ENCODE measurements at places on chromosomes 3 and 15.
A peak's percentile ranks its signal among the peaks of the same experiment; 100 is the strongest.

- DNase-seq, result no peak
These were observed 61.4 kb downstream of the CHRNA7 start for GRCh38 chr15:32091505-32092380.

DNA sequence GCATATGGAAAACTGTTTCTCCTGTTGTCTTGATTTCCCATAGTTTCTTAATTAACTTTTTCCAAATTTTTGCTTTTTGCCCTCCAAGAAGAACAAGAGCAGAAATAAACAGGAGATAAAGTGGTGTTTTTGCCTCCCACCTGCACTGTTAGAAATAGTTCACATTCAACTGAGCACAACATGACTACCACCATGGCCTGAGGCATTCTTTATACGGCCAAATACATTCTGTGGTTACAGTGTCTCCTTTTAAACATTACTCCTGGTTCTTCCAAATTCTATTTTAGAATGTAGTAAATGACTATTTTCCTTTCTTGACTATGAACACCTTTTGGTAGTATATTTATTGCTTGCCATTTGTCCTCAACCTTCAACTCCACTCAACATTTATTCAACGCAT lies 98.5 kb downstream of the LARS2 start:
- DNase-seq, result no peak

GRCh38 chr3:21955406-21955805 lies 204.4 kb upstream of the ZNF385D start:
- no peak for DNase-seq

- no peak for DNase-seq
These were observed 49.8 kb downstream of the TCF12 start for GRCh38 chr15:56968256-56968655.

DNA sequence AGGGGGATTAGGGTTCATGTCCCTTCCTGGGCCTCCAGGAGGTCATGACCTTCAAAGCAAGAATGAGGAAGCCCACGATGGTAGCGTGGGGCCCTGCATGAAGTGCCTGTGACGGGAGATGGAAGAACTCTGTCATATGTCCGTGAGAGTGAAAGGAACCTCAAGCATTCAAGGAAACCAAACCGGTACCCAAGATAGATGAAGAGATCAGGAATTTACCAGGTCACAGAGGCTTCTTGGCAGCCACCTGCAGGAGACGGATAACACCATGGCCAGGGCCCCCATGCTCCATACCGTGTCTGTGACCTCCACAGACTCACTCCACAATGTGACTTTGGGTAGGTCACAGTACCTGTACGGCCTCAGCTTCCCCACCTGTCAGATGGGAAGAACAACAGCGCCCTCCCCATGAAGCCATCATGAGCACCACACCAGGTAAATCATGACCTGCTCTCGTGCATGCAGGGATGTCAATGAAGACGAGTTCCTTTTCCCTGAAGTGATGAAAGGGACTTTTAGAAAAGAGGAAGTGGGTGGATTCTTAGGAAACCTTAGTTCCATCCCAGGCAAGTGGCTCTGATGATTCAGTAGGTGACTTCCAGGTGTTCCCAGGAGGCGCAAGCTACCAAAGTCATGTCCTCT lies 23.3 kb upstream of the CYP11A1 start:
- DNase-seq, result no peak

- peak; percentile 79 for DNase-seq
These were observed 4.3 kb upstream of the LSMEM2 start for GRCh38 chr3:50274371-50275104.

GRCh38 chr15:84755736-84756527 lies 7.5 kb downstream of the ZNF592 start:
- no peak for DNase-seq

GRCh38 chr3:105979961-105980360 lies 111.1 kb upstream of the CBLB start:
- DNase-seq, result no peak

- DNase-seq, result no peak
These were observed 52.5 kb upstream of the CORO2B start for GRCh38 chr15:68526269-68526668.

- DNase-seq, result no peak
These were observed 26.2 kb downstream of the AAGAB start for GRCh38 chr15:67228286-67228685.

DNA sequence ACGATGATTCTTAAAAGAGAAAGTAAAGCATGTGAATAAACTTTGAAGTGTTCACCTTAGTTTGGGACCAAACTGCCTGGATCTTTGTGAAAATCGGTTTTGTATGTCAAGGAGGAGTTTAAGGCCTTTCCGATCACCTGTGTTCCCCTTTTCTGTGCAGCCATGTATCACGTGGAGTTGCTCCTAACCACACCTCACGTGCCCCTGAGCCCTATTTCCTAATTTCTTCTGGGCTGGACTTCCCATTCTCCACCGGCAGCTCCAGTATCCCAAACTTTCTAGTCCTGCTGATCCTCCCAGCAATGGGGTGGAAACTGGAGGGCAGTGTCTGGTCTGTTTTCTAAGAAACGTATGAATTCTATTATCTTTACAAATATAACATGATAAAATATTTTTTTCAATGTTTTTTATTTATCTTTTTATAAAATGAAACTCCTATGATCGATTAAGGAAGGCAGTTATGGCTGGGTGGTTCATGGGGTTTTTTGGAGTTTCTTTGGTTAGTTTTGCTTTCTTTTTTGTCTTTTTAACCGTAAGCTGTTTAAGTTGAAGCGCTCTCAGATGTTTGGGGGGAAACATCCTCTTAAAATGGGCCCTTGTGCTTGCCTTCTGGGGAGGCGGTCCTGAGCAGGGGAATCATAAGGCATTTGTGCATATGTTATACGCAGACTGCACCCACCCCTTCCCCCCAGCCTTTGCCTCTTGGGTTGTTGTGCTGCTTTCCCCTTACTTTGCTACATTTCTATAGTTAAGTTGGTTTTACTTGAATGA lies 43.6 kb upstream of the WWTR1 start:
- no peak for DNase-seq

- no peak for DNase-seq
These were observed 81.6 kb downstream of the HERC1 start for GRCh38 chr15:63752075-63752684.

- DNase-seq, result no peak
These were observed 53.4 kb downstream of the BTLA start for GRCh38 chr3:112445839-112446238.

DNA sequence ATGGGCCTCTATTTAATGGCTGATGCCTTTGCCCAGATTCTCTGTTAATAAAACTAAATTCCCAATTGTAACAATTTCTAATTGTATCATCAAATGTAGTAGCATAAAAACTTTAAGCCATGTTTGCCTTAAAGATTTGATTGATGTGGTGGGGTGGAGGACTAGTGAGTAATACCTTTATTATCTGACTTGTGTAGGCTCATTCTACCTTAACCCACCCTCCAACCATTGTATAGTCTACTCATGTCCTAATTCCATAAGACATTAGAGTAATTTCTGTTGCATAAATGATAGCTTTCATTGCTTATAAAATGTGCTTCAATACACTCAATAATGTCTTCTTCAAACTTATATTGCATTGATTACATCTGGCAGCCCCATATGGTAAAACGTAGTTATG lies 25.8 kb downstream of the SERPINI1 start:
- no peak for DNase-seq

GRCh38 chr15:45185903-45186770 lies 1.6 kb downstream of the SHF start:
- no peak for DNase-seq

DNA sequence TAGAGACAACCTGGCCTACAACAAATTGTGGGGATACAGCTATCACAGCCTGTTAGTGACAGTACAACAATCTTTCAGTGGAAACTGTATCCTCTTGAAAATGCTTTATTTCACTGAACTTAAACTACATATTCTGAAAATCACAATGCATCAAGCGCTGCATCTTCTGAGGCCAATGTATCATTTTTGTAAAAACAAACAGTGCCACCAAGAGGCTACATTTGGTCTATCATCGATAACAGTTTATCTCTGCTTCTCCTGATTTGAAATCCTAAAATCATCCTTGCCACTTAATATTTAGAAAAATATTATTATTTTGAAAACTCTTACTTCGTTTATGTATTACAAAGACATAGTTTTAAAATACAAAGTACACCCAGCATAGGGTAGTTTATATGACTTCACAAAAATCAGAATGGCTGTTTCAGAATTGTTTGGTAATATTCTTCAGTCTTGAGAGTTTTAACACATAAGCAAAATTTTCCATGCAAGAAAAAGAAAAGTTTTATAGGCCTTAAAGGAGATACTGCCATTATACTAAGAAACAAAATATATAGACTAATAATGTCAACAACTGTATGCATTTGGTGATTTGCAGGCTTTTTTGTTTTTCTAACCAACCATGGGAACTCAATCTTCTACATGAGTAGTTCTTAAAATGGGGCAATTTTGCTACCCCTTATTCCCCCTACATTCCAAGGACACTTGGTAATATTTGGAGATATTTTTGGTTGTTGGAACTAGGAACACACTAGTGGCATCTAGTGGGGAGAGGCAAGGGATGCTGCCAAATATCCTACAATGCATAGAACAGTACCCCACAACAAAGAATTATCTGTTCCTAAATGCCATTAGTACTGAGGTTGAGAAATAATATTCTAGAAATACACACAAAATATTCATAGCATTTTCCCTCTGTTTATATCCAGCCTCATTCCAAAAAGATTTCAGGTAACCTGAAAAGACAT lies 42.3 kb downstream of the WDR72 start:
- no peak for DNase-seq

- DNase-seq, result peak; percentile 67
These were observed 1.1 kb upstream of the MGLL start for GRCh38 chr3:127823426-127823857.

- no peak for DNase-seq
These were observed 23.4 kb upstream of the ACAP2 start for GRCh38 chr3:195466251-195466650.

DNA sequence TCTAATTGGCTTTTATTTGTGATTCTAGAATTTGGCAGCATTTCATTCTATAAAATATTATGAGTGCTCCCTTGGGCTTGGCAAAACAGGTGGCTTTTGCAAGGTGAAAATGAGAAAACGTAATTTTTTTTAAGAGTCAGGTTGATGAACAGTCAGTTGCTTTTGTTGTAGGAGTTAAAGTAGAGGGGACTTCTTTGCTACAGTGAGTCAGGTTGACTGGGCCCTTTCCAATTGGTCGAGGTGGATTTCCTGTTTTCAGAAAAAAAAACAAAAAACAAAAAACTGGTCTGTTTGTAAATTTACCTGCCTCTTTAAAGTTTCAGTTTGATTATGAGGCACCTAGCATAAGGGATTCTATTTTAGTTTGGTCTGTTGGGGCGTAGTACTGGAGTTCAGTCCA lies 1469.4 kb upstream of the GBE1 start:
- DNase-seq, result no peak

DNA sequence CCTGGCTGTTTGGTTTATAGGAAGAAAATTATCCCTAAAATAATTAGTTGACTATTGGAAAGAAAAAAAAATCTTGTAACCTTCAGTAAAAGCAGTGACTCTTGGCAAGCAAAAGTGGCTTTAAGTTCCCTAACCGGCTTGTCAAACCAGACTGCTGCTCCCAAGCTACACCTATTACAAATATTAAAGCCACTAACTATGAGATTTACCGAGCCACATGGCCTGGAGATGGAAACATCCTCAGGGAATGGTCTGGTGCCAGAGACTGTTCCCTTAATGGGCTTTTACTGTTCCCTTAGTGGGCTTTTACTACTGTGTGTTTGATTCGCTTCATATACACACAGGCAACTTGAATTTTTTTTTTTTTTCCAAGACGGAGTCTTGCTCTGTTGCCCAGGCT lies 35.9 kb upstream of the ZNF774 start:
- DNase-seq, result no peak

GRCh38 chr3:13506680-13507079 lies 26.6 kb downstream of the HDAC11 start:
- peak; percentile 41 for DNase-seq

GRCh38 chr3:167203062-167203461 lies 177.0 kb downstream of the ZBBX start:
- no peak for DNase-seq

- no peak for DNase-seq
These were observed 115.6 kb downstream of the EOMES start for GRCh38 chr3:27606537-27606936.

GRCh38 chr15:50049871-50050270 lies 69.2 kb downstream of the ATP8B4 start:
- DNase-seq, result no peak

- no peak for DNase-seq
These were observed 106.5 kb downstream of the ECT2 start for GRCh38 chr3:172856795-172857742.

Data from right forelimb (tissue), 1 donor.